ENCODE measurements at places on chromosomes 7 and 10. TPM values are rescaled to one million over a fixed set of nuclear protein-coding genes. Genes with fewer than 3 reads are reported as not detected.
A peak's percentile ranks its signal among the peaks of the same experiment; 100 is the strongest.

ARMC3 gene
- 63.9 TPM for polyA plus RNA-seq

PON1 gene
- polyA plus RNA-seq, result 0.61 TPM

DNA sequence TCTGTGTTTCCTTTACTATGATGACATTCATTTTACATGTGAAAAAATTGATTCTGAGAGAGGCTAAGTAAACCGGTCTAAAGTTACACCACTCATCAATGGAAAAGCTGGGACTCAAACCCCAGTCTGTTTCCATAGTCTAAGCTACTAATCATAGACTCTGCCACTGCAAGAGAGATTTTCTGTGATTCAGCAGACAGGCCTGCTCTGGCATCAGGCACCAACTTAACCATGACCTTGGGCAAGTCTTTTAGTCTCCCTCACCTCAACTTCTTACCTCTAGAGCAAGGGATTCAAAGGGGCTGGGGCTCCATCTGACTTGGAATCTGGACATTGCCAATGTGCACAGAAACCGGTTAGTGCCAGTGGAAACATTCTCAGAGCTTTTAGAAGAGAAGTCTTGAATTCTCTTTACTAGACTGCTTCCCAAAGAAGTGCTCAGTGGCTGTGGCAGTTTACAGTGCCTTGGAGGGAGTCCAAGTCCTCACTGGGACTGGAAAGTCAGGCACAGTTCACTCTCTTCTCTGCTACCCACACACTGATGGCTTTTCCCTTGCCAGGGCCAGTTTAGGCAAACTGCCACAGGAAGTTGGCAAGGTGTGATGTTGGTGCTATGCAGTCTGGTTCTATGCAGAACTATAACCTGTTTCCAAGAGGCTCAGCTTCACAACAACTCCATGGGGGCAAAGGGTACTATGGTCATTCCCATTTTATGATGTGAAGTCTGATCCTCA lies 4.5 kb upstream of the BLNK start:
- DNase-seq, result peak; percentile 25

DNA sequence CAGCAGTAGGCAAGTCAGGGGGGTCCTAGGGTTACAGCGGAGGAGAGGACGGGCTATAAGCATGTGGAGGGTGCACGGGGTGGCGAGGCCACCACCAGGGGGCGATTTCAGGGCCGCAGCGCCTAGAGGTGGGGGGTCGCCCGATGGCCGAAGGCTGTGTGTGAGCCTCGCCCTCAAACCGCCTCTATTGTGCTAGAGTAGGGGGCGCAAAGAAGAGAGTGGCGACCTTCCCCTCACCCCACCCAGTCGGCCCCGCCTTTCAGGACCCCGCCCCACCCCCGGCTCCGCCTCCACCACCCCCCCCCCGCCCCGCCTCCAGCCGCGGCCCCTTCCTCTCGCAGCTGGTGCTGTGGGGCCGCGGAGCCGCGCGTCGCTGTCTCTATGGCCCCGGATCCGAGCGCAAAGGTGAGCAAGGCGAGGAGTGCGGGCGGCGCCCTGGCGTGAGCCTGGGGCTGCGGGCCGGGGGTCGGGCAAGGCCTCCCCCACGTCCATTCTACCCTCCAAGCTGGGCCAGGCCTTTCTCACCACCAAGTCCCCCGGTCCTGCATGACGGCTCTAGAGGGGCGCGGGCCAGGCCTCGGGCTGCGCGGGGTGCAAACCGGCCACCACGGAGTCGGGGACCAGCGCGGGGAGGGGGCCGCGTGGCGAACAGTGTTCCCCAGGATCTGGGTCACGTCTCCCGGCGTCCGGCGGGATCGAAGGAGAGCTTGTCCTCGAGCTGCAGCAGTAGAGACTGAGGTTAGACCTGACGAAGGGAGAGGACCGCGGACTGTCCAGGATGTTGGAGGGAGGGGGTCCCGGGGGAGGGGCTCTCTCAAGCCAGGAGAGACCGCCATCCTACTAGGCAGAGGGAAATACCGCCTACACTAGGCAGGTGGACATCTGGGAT lies at the start of gene SEMA4G:
SEMA4G (plus strand) TSS at position 318 of the 889 bp plus-strand sequence. CDS start 3,409 bp downstream, outside the sequence.
- peak; percentile 58 for DNase-seq

GRCh38 chr10:46052791-46053375 lies 6.8 kb upstream of the MSMB start:
- DNase-seq, result no peak

GRCh38 chr7:66075590-66076461 lies at the start of gene ASL:
Gene ASL, plus strand, starts transcription at chr7:66075819. Its CDS starts 263 bp downstream, at chr7:66076082.
- peak; percentile 94 for DNase-seq

GRCh38 chr7:90582164-90582563 lies 14.0 kb upstream of the CDK14 start:
- no peak for DNase-seq

GRCh38 chr7:131480384-131481315 lies 75.8 kb downstream of the PODXL start:
- DNase-seq, result no peak
